ENCODE measurements at places on chromosomes 7 and 10. TPM values are rescaled to one million over a fixed set of nuclear protein-coding genes. Genes with fewer than 3 reads are reported as not detected.

DNA sequence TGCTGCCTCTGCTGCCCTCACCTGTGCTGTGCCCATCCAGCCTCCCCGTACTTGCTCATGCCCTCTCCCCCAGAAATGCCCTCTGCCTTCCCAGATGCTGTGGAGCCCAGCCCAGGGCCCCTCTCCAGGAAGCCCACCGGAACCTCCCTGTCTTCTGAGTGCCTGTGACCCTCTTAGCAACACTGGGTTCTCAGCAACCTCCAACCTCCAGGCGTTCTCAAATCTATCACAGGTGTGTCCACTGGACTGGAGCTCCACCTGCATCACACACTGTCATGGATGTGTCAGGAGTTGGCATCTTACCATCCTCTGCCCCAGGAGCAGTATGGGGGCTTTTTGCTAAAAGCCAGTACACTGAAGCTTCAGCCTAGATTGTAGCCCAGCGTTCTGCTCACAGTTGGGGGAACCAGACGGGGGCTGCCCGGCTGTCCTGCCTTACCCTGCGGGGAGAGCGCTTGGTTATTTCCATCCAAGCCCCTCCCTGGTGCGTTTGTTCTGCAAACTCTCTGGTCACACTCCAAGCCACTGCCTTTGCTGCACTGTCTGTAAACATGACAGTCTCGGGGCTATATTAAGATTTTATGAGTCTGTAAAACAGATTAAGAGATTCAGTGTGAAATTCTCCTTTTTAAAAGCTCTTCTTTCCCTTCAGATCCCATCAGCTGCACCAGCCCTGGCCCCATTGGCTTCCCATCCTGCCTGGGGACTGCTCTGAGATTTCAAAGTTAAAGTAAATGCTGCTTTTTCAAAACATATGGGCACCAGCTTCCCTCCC lies 71.3 kb upstream of the CPXM2 start:
- DNase-seq = no peak

DNA sequence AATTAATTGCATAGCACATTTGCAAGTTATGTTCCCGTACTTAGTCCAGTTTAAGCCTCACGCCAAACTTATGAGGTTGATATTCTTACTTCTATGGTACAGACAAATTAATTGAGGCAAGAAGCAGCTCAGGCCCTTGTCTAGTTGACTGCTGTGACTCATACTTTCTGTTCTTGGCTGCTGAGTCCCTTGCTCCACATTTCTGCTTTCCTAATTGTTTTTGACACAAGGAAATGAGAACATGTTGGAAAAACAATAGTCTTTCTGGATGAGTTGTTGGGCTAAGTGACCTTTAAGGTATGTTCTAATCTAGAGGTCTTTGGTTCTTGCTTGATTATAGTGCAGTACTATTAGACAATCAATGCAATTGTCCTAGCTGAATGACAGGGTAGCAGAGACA lies 331.8 kb downstream of the NRG3 start:
- no peak for DNase-seq

The ZNF853 gene
- 17.9 TPM for total RNA-seq

- no peak for DNase-seq
Measured at GRCh38 chr7:114444196-114444595, 29.6 kb downstream of the FOXP2 start.

- DNase-seq = no peak
Measured at GRCh38 chr7:11911900-11912299, 79.9 kb upstream of the THSD7A start.

- no peak for DNase-seq
Measured at GRCh38 chr7:30437823-30438574, 40.6 kb downstream of the NOD1 start.

DNA sequence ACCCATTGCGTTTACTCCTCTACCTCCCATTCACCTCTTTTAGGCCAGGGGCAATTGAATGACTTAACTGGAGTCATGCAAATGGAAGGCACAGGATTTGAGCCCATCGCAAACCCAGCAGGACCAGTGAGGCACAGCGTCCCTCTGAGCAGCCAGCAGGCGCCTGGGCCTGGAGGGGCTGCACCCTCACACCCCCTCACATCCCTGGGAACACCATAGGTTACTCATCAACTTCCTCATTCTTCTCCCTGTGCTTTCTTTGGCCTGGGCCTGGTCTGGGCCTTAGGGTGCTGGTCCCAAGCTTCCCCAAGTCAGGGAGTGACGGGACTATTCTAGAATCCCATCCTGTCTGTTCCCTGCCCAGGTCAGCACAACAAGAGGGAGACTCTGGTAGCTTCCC lies 169.4 kb upstream of the EEPD1 start:
- DNase-seq = no peak

DNA sequence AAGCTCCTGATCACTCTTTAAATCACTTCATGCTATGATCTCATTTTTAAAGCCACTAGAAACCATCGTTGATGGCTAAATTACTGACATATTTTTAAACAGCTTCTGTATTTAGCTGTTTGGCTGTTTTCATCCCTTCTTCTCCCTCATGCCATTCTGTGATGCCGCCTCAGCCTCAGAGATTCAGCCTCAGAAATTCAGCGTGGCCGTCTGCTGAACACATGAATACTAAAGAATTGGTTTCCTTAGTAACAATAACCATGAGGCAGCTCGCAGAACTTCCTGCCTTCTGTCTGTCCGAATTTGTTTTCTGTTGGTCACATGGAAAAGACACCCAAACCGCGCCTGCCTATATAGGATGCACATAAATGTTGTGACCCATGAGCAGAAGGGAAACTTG lies 31.0 kb upstream of the FZD1 start:
- DNase-seq = no peak
